ENCODE measurements at places on chromosomes 1 and 21. TPM values are rescaled to one million over a fixed set of nuclear protein-coding genes. Genes with fewer than 3 reads are reported as not detected.

The ARMH1 gene
- total RNA-seq = 6.4 TPM

The GBP6 gene
- under 0.01 TPM for total RNA-seq

The GSTM2 gene
- total RNA-seq = 28.2 TPM

The IL20 gene
- not detected for total RNA-seq

The ERRFI1 gene
- total RNA-seq = 46.2 TPM

GRCh38 chr21:42315296-42315891 lies at the start of gene TFF3:
Gene TFF3, minus strand, starts transcription at chr21:42315409. Its CDS starts 35 bp downstream, at chr21:42315374.
- no peak within 1 kb of the TSS for H3K27ac ChIP-seq
- no peaks in the 10 kb centered on the region for H3K36me3 ChIP-seq
- no peak for DNase-seq
- no peak within 1 kb of the TSS for H3K4me3 ChIP-seq

GRCh38 chr1:66348776-66349175 lies 185.2 kb upstream of the SGIP1 start:
- H3K27ac ChIP-seq = no peak overlapping the region
- DNase-seq = no peak
- no peaks in the 10 kb centered on the region for H3K36me3 ChIP-seq
- H3K4me3 ChIP-seq = no peak overlapping the region
- no peaks in the 10 kb centered on the region for H3K27me3 ChIP-seq

The PANK4 gene
- 17.0 TPM for total RNA-seq

DNA sequence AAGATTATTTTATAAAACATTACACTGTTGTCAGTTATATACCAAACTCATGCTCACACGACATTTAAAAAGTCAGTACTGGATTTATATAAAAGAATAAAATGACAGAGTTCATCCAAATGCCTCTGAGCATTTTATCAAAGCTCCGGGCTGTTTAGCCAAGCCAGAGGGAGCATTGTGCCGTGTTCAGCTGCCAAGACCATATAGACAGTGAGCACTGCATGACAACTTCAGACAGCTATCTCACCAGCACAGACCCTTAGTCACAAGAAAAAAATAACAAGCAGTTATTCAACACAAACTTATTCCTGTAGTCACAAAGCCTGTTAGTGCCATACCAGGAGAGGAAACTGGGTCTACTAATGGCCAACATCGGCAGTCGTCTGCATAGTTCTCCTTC lies 88.0 kb upstream of the PBX1 start:
- no peak for DNase-seq
- H3K36me3 ChIP-seq = no peaks in the 10 kb centered on the region

DNA sequence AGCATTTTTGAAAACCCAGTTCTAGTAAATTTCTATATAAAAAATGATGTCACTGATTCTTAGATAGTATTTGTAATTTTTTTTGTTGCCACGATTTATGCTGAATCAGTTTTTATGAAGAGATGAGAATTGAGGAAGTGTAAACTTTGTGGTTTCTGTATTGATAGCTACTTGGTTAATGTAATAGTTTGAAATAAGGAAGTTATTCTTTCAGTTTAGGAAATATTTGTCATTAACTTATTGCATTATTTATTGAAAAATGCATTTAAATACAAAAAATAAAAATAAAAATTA lies 97.8 kb downstream of the ZFYVE9 start:
- no peaks in the 10 kb centered on the region for H3K36me3 ChIP-seq
- DNase-seq = peak; percentile 25
- no peak overlapping the region for H3K4me3 ChIP-seq

DNA sequence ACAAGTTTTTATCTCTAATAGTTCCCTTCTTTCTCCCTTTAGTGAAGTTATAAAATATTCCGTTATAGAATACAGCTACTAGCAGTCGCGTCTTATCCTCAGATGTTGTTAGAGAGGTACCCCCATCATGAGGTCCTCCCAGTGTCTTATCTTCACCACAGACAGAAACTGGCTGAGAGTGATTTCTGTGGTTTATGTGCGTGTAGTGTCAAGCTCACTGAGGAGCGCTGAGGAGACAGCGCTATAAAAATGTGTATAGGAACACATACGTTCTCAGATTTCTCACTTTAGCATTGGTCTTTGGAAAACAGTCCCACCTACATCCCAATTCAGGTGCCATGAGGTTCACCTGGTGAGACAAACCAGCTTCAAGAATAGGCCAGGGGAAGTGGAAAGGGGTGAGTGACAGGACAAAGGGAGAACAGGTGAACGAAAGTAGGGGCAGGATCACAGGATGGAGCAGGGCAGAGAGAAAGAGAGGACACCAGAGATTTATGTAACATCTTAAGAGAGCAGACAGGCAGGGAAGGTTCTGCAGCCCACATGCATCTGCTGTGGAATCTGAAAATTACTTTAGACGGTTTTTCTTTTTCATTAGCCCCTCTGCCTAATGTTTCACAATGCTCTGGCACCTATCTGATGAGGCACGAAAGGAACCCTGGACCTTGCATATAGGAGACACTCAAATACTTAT lies 2.7 kb upstream of the PLEKHO1 start:
- H3K4me3 ChIP-seq = no peak overlapping the region
- DNase-seq = no peak
- H3K27me3 ChIP-seq = no peaks in the 10 kb centered on the region
- H3K36me3 ChIP-seq = no peaks in the 10 kb centered on the region

GRCh38 chr21:46323227-46323709 lies 402 bp downstream of the C21orf58 start:
- peak overlapping the region; percentile 66 for H3K4me3 ChIP-seq
- peaks cover 17% of the 10 kb centered on the region for H3K4me1 ChIP-seq
- H3K27me3 ChIP-seq = no peaks in the 10 kb centered on the region
- peak overlapping the region; percentile 79 for H3K27ac ChIP-seq
- peaks cover 4% of the 10 kb centered on the region for H3K36me3 ChIP-seq

The RXFP4 gene
- total RNA-seq = not detected

DNA sequence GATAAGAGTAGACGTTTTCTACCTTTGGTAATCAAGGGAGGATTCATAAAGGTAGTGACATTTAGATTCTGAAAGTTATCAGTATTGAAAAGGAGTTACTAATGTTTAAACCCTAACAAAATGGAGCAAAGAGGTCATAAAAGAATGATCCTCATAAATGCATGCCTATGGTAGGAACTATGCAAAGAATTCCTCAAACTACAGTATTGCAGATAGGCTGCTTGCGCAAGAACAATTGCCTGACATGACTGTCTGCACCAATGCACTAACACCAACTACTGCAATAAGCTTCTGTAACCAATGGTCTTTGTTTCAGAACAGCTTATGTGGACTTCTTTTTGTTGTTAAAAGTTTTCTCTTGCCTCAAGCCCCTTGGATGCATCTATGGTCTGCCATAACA lies 597.3 kb upstream of the ADGRL4 start:
- no peak overlapping the region for H3K27ac ChIP-seq
- H3K27me3 ChIP-seq = no peaks in the 10 kb centered on the region
- peak; percentile 66 for DNase-seq
- H3K4me3 ChIP-seq = no peak overlapping the region
- no peaks in the 10 kb centered on the region for H3K36me3 ChIP-seq

The MAP3K21 gene
- 0.51 TPM for total RNA-seq

DNA sequence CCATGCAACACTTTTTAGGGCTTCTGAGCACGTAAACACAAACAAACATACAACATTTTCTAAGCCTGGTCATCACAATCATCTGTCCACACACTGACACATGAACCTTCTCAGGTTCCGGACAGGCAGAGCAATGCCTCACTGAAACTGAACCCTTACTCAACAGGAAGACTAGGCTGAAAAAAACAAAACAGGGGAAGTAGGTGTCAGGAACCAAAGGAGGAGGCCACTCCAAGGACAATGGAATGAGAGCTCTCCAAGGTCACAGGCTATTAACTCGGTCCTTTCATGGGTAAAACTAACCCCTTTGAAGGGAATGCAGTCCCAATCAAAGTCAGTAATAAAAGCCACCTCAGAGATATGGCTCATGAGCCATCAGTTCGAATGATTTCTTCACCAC lies 76.6 kb downstream of the FAM78B start:
- no peaks in the 10 kb centered on the region for H3K27me3 ChIP-seq
- no peak overlapping the region for H3K27ac ChIP-seq
- H3K4me3 ChIP-seq = no peak overlapping the region
- no peaks in the 10 kb centered on the region for H3K36me3 ChIP-seq
- DNase-seq = no peak

The TRNP1 gene
- 10.8 TPM for total RNA-seq

DNA sequence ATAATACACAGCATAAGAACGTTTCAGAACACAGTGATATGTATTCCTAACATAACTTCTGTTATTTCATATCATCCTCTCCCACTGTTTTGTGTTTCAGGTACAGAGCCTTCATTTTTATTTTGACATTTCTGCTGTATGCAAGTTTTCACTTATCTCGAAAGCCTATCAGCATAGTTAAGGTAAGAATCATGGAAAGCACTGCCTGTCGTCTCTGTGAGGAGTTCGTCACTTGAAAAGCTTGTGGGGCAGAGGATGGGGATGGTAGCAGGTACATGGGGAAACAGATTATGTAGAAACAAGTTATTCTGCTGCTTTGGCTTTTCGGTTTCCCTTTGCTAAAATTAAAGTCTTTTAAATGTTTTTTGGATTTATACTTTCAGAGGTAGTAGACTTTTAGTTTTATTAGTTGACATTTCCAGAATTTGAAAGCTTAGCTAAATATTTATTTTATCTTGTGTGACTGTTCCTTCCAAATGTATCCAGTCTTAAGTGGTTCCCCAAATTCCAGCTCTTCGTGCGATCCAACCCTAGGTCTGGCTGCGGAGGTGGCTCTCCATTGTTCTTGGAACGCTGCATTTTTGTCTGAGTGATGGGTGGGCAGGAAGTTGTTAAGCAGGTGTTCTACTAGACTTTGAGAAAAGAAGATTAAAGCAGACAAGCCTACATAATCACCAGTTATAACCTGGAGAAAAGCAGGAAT lies 12.2 kb downstream of the SLC37A1 start:
- H3K4me3 ChIP-seq = no peak overlapping the region
- peaks cover 7% of the 10 kb centered on the region for H3K4me1 ChIP-seq
- H3K36me3 ChIP-seq = no peaks in the 10 kb centered on the region
- no peak overlapping the region for H3K27ac ChIP-seq
- H3K27me3 ChIP-seq = no peaks in the 10 kb centered on the region
- no peak for DNase-seq

The DCST1 gene
- not detected for total RNA-seq

DNA sequence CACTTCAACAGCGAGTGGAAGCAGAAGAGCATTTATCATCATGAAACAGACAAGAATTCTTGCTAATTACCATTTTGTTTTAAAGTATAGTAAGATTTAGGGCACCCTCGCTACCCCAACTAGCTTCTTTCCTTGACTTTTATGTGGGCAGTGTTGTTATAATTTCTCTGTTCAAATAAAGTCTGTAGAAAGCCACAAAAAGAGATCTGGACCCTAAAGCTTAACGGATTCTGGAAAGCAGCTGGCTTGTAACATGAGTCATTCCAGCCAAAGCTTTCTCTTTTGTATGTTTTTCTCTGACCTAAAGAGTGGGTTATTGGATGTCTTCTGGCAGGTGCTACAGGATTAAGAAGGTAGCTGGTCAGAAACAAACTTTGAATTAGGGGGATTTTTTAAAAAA lies 37.4 kb downstream of the RUNX1 start:
- H3K27ac ChIP-seq = no peak overlapping the region
- H3K4me3 ChIP-seq = no peak overlapping the region
- H3K36me3 ChIP-seq = no peaks in the 10 kb centered on the region
- H3K4me1 ChIP-seq = no peaks in the 10 kb centered on the region
- DNase-seq = peak; percentile 67

- DNase-seq = no peak
- no peak overlapping the region for H3K27ac ChIP-seq
- peaks cover 2% of the 10 kb centered on the region for H3K27me3 ChIP-seq
- H3K4me1 ChIP-seq = no peaks in the 10 kb centered on the region
- no peaks in the 10 kb centered on the region for H3K36me3 ChIP-seq
These were observed 60.7 kb downstream of the MAN1C1 start for GRCh38 chr1:25677193-25677773.

- H3K27ac ChIP-seq = no peak overlapping the region
- no peak overlapping the region for H3K4me3 ChIP-seq
- H3K27me3 ChIP-seq = no peaks in the 10 kb centered on the region
- no peaks in the 10 kb centered on the region for H3K36me3 ChIP-seq
These were observed 19.7 kb upstream of the DYNLT5 start for GRCh38 chr1:66732407-66733166.

The LYPD8 gene
- not detected for total RNA-seq

GRCh38 chr1:208748387-208749165 lies 504.4 kb upstream of the PLXNA2 start:
- no peak for DNase-seq
- no peaks in the 10 kb centered on the region for H3K4me1 ChIP-seq
- no peak overlapping the region for H3K27ac ChIP-seq
- H3K36me3 ChIP-seq = no peaks in the 10 kb centered on the region
- no peaks in the 10 kb centered on the region for H3K27me3 ChIP-seq
- no peak overlapping the region for H3K4me3 ChIP-seq

DNA sequence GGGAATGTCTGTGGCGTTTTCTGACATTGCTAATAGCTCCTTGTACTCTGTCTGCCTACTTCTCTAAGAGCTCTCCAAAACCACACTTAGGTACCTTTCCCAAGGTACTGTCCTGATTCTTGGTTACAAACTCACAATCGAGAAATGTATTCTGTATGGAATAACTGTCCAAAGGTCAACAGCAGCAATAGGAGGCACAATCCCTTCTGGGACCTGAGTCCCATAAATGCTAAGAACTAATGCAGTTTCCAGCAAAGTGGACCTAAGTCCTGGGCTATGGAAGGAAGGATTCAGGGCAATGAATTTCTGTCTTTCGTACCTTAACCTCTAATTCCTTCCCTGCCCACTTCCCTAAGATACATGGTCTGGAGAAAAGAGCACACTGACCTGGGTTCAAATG lies 59.7 kb downstream of the DMAP1 start:
- no peaks in the 10 kb centered on the region for H3K4me1 ChIP-seq
- H3K4me3 ChIP-seq = no peak overlapping the region
- no peaks in the 10 kb centered on the region for H3K27me3 ChIP-seq
- H3K36me3 ChIP-seq = no peaks in the 10 kb centered on the region

GRCh38 chr1:177864538-177865305 lies 105.1 kb downstream of the SEC16B start:
- DNase-seq = peak; percentile 30
- H3K4me1 ChIP-seq = no peaks in the 10 kb centered on the region
- no peaks in the 10 kb centered on the region for H3K27me3 ChIP-seq
- H3K4me3 ChIP-seq = no peak overlapping the region
- no peaks in the 10 kb centered on the region for H3K36me3 ChIP-seq

- H3K4me1 ChIP-seq = no peaks in the 10 kb centered on the region
- no peaks in the 10 kb centered on the region for H3K27me3 ChIP-seq
- no peaks in the 10 kb centered on the region for H3K36me3 ChIP-seq
- no peak for DNase-seq
- H3K27ac ChIP-seq = no peak overlapping the region
These were observed 60.8 kb upstream of the RALGPS2 start for GRCh38 chr1:178664278-178664677.

- H3K27me3 ChIP-seq = no peaks in the 10 kb centered on the region
- H3K4me3 ChIP-seq = no peak overlapping the region
- H3K4me1 ChIP-seq = no peaks in the 10 kb centered on the region
These were observed 421.0 kb downstream of the DSCAM start for GRCh38 chr21:40425981-40426380.

The C1orf21 gene
- 53.0 TPM for total RNA-seq

The OPTC gene
- total RNA-seq = not detected

- no peaks in the 10 kb centered on the region for H3K27me3 ChIP-seq
- no peak overlapping the region for H3K4me3 ChIP-seq
- no peaks in the 10 kb centered on the region for H3K36me3 ChIP-seq
- no peak overlapping the region for H3K27ac ChIP-seq
- DNase-seq = no peak
These were observed 76.2 kb downstream of the ZNF648 start for GRCh38 chr1:181985281-181985680.

Measured in fibroblast of lung (primary cell).